ENCODE measurements at places on chromosomes 4 and X.
A peak's percentile ranks its signal among the peaks of the same experiment; 100 is the strongest.

- no peak for DNase-seq
Observed at GRCh38 chr4:54256491-54257486, 27.7 kb downstream of the PDGFRA start.

DNA sequence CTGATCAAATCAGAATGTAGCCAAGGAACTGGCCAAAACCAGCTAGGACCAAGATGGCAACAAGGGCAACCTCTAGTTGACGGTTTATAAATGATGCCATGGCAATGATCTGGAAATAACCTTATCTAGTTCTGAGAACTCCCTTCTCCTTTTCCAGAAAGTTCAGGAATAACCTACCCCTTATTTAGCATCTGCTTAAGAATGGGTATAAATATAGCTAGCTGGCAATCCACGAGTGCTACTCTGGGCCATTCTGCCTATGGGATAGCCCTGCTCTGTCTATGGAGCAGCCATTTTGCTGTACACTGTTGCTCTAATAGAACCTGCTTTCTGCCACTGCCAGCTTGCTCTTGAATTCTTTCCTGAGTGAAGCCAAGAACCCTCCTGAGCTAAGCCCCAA, 184.4 kb upstream of the TBC1D9 start:
- DNase-seq = no peak

GRCh38 chr4:3464911-3465697, 2.0 kb downstream of the DOK7 start:
- no peak for DNase-seq

GRCh38 chrX:103538728-103539127, 19.4 kb upstream of the RAB40A start:
- no peak for DNase-seq

- DNase-seq = no peak
Observed at GRCh38 chr4:17717301-17717700, 64.1 kb downstream of the FAM184B start.

- no peak for DNase-seq
Observed at GRCh38 chr4:27717431-27717755, 856.8 kb downstream of the STIM2 start.

- DNase-seq = peak; percentile 68
Observed at GRCh38 chrX:71053217-71053621, 14.9 kb downstream of the SNX12 start.

DNA sequence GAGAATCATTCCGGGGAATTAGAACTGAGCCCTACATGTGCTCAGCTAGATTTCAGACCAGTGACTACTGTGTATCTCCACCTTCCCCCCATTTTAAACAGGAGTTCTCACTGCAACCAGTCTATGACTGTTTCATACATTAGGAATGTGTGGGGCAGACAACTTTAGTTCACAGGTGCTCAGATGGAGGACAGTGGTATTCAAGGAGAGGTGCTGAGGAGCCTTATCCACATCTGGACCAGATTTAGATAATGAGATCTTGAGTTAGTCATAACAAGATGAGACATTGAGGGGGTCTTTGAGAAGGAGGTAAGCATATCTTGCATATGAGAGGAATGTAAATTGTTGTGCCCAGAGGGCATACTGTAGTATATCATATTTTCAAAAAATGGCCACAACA, 32.8 kb upstream of the RELL1 start:
- DNase-seq = no peak

DNA sequence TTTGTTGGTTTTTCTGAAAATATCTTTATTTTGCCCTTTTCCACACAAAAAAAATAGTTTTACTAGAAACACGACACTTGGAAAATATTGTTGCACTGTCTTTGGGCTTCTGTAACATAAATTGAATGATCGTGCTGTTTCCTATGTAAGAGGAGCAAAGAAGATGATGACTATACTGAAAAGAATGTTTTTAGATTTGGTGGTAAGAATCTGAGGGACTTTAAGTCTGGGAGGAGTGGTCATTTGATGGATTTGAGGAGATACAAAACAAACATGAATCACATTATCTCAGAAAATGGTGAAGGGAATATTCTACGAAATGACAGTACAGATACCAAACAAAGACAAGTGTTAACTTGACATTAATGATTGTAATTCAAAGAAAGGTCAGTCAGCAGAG, 328.8 kb downstream of the ADAM29 start:
- no peak for DNase-seq

GRCh38 chr4:100424376-100424775, 93.4 kb downstream of the EMCN start:
- DNase-seq = no peak

DNA sequence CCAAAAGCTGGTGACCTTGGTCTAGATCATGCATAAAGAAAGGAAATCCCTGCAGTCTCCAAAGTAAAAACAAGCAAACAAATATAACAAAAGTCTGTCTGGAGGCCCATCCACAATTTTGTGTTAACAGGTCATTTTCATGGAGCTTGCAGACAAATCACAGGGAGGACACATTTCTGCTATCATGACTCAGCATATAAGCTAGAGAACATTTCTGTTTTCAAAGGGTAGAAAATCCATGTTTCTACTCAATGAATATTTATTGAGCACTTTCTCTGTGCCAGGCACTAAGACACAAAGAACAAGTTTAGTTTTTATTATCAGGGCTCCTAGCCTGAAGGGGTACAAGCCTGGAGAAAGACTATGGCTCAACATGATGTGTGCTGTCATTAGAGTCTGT, 71.1 kb downstream of the PARM1 start:
- no peak for DNase-seq

DNA sequence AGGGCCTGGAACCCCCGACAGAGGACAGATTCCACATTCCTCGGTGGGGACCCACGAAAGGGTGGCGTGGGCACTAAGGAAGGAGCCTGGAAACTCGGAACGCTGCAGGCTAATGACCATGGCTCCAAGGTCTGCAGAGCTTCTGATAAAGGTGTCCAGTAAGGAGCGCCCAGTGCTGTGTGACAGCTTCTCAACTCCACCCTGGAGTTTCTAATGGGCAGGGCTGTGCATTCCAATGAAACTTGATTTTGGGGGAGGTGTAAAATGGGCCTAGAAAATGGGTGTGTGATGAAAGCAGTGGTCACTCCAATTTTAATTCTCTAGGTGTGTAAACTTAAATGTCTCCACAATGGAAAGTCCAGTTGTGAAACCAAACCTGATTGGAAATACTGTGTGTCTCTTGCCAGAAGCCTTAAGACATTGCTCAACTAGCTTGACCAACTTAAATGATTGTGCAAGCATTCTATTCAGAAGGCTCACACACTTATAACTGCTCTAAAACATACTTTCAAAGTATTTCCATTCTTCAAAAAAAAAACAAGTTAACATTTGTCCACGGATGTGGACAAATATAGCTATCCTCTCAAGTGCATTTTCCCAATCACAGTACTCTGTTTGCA, 52.1 kb downstream of the XAGE2 start:
- no peak for DNase-seq

DNA sequence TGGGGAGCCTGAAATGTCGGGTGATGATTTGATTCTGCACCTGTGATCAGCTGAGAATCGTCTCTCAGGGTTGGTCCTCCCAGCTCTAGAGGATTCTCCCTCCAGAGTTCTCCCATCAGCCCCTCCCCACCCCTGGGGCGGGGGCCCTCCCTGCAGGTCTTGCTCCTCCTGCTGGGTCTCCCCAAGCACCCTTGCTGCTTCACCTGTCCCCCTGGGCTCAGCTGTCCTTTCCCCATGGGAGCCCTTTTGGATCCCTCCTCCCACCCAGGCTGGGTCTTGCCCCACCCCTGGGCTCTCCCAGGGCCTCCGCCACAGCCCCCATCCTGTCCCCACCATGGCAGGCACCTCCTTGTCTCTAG, 22.2 kb downstream of the PSAPL1 start:
- no peak for DNase-seq

DNA sequence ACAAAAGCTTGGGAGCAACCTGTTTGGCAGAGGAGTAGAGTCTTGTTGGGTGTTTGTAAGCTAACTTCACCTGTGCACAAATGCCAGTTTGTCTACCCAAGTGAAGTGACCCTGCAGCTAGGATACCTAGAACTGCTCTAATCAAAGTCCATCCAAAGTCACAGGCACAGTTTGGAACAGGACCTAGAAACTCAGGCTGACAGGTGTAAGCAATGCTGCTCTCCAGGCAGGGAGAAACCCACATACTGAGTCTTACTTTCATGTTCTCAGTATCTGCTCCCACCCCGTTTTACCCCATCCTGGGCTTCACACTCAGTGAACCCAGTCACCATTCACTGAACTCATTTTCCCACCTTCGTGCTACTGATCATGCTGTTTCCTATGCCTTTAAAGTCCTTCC, 40.3 kb downstream of the MAML3 start:
- DNase-seq = no peak

DNA sequence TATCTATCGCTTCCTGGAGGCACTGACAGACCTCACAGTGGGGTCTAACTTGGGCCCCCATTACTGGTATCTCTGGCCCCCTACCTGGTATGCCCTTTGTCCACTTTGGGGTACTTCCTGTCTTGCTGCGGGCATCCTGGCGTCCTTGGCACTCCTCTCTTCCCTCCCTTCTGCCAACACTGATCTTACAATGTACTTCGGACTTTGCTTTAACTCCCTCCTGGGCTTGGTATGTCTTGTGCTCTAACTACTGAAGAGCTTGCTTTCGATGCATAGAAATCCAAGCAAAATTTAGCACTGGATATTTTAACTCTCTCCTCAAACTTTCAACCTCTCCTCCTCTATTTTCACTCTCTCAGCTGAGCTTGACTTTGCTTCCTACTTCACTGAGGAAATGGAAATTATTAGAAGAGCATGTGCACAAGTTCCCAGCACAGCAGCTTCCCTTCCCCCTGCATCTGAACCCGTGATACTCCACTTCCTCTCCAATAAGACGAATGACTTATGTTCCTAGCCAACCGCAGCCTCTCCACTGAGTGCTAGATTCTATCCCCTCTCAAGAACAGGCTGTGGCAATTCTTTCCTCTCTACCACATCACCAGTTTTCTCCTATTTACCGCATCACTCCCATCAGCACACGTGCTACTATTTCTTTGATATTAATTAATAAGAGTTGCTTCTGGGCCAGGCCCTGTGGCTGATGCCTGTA, 52.9 kb downstream of the SUPT20HL2 start:
- DNase-seq = no peak

- DNase-seq = no peak
Observed at GRCh38 chr4:1750381-1751154, 29.2 kb downstream of the TACC3 start.

GRCh38 chr4:8364141-8364540, 76.4 kb downstream of the ACOX3 start:
- DNase-seq = no peak

GRCh38 chr4:28092610-28093009, 1232.0 kb downstream of the STIM2 start:
- no peak for DNase-seq

DNA sequence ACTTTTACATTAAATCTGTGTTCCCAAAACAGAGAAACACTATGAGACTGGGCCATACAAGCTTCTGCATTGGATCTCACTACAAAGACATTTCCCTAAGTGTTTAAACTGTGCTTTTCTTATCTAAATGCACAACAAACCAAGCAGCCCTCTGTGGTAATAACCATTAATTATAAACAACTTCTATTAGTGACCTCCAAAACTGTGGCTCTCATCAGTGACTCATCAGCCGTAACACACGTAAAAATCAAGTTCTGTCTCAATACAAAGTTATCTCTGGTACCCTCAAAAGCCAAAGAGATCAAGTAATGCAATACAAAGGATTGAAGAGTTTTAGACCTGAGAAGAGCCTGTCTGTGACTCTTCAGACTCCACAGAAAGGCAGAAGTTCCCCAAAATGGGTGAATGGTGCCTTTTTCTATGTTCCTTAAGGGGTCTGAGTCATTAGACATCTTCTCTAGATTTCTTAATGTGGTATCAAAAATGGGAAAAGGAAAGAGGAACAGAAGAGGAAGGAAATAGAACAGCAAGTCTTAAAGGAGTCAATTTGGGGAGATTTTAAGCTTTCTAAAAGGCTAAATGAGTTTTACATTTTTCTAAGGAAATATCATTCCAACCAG, 189.8 kb upstream of the PPP1R2C start:
- no peak for DNase-seq

DNA sequence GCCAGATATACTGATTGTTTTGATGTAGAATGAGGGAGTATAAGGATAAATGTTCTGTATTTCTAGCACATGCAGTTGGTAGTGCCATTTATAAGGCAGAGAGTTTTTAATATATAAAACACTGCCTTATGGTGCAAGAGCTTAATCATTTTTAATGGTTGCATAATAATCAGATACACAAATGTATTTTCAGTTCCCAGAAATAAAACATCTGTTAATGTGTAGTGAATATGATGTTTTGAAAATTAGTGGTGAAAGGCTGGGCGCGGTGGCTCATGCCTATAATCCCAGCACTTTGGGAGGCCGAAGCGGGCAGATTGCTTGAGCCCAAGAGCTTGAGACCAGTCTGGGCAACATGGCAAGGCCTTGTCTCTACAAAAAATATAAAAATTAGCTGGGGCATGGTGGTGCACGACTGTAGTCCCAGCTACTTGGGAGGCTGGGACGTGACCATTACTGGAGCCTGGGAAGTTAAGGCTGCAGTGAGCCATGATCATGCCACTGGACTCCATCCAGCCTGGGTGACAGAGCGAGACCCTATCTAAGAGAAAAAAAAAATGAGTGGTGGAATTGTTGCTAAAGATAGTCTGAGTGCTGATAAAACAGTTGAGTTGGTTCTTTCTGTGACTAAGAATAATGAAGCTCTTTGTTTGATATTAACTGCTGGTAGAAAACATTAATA, 29.3 kb downstream of the CLCN3 start:
- DNase-seq = no peak

- no peak for DNase-seq
Observed at GRCh38 chrX:129651756-129652564, 2.8 kb downstream of the APLN start.

DNA sequence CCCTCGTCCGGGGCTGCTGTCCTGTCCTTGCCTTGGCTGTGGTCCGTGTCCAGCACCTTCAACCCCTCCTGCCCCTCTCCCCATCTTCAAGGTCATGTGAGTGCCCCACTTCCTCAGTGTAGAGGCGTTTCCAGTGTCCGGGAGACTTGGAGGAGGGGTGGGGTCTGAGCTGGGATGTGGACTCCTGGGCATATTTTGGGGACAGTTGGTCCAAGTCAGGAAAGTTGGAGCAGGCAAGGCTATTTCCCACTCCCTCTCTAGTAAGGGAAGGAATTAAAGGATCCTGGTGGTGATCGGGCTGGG, 3.0 kb downstream of the PCGF3 start:
- no peak for DNase-seq

GRCh38 chrX:12137951-12138360, 317 bp upstream of the FRMPD4 start:
- no peak for DNase-seq

DNA sequence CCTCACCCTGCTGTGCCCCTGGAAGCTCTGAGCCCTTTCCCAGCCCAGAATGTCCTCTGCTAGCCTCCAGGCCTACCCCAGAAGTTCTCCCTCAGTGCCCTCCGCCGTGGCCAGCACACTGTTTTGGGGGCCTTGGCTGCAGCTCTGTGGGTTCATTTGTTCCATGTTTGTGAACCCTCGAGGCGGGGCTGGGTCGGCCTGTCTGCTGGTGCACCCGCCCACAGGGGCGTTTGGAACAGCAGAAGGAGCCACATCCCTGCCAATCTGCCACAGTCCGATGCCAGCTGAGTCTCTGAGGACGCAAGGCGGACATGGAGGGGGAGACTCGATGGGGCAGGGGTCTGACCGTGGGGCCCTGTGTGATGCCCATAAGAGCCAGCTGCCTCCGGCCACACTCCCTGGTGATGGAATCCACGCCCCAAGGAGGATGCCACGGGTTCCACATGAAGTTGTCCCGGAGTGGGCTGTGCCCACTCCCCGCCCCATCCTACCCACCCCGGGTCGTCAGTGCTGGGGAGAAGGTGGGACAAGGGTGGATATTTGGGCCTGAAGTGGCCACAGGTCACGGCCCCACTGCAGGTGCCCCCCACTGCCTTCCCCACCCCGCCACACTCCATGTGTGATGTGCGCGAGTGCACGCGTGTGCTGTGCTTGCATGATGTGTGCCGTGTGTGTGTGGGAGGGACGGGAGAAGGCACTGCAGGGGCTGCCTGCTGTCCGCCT, 7.1 kb downstream of the ATP5ME start:
- DNase-seq = no peak
